ENCODE measurements at places on chromosomes 3 and 15.

DNA sequence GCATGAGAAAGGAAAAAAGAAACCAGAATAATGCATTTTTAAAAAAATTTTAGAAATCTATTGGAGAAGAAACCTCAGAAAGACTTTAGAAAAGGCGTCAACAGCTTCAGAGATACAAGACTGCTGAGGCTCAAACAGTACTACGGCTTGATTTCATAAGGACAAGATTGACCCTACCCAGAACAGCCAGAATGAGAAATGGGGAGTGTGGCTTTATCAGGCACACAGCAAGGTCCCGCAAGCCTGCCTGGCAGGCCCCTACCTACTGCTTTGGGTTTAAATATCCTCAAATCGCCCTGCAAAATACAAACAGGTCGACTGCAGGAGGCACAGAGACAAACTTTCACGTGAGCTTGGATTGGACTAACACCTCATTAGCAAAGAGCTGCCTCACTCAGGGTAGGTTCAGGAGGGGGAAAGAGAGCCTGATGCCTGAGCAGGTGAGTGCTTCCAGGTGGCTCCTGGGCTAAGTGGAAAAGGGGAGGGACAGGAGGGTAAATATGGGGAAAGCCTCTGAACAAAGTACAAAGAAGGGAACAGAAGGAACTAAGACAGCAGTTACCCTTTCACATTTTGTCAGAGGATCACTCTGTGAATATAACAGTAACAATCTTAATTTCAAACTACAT lies 87.5 kb downstream of the RORA start:
- DNase-seq = no peak

DNA sequence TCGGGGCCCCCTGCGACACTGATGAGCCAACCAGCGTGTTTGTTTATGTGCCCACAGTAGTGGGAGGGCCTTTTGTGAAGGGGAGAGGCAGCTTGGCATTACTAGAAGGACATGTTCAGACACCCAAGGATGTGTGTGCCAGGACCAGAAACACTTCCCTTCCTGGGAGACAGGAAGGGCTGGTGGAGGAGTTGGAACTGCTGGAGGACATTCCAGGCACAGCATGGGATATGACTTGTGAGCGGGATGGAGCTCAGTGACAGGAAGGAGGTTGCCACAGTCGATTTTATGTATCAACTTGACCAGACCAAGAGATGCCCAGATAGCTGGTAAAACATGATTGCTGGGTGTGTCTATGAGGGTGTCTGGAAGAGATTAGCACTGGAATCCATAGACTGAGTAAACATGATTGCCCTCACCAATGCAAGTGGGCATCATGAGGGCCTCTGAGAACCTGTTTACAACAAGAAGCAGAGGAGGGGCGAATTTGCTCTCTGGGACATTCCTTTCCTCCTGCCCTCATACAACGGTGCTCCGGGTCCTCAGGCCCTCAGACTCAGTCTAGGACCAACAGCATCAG lies 106.4 kb upstream of the TLE3 start:
- DNase-seq = no peak

DNA sequence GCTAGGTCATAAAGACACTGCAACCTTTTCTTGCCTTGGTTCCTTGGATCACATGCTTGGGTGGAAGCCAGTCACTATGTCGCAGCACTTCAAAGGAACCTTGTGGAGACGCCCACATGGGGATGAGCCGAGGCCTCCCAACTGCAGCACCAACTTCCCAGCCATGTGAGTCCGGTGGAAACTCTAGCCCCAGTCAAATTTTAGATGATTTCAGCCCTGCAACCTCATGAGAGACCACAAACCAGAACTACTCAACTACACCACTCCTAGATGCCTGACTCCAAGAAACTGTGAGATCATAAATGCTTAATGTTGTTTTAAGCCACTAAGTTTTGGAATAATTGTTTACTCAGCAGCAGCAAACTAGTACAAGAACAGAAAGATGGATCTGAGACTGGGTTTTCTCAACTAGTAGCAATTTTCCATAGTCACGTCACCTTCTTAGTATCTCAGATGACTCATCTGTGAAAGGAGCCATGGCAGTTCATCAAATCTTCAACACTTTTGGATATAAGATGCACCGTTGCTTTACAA lies 86.5 kb downstream of the MB21D2 start:
- no peak for DNase-seq

- no peak for DNase-seq
These were observed 65.9 kb downstream of the POLR2M start for GRCh38 chr15:57772223-57772957.

DNA sequence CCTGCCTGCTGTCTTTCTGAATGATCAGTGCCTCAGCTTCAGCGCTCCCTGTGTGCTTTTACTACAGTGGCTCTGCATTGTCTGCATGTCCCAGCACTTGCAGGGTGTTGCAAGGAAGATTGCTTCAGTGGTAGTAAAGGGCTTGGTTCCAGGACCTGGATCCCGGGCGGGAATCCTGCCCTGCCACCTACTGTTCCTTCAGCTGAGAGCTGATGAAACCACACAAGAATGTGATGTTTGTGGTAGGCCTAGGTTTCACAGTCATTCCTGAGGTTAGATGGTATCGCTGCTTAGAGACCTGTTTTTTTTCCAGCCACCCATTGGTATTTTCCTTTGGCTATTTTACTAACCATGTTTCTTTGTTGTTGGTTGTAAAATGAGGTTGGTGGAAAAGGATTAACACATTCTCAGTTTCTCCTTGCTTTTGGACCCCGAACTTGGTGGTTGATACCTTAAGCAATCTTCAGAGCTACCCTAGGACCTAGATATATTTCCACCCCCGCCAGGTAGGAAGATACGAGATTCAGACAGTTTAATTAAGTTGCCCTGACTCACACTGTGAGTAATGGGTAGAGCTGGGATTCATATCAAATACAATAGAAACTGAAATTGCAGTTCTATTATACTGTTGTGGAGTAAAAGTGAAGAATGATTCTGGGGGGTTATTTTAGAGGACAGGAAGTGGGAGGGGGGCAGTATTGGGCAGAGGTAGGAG lies 11.4 kb downstream of the GPR87 start:
- DNase-seq = peak; percentile 46

- DNase-seq = no peak
These were observed 70.2 kb upstream of the ST3GAL6 start for GRCh38 chr3:98692787-98693473.

DNA sequence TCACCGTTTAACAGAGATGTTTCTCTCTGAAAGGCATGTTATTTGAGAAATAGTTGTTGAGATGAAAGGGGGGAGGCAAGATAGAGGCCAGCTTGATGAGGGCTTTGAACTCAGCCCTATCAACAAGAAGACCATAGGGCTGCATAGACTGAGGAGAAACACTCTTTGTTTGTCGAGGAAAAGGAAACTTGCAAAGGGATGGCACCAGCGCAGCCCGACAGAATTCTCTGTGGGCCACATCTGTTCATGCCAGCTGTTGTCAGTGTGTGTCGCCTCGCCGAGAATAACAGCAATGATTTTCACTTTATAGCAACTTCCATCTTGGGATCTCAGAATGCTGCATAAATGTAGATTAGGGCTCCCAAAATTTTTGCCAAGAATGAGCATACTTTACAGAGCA lies 478.3 kb upstream of the TPRG1 start:
- no peak for DNase-seq

DNA sequence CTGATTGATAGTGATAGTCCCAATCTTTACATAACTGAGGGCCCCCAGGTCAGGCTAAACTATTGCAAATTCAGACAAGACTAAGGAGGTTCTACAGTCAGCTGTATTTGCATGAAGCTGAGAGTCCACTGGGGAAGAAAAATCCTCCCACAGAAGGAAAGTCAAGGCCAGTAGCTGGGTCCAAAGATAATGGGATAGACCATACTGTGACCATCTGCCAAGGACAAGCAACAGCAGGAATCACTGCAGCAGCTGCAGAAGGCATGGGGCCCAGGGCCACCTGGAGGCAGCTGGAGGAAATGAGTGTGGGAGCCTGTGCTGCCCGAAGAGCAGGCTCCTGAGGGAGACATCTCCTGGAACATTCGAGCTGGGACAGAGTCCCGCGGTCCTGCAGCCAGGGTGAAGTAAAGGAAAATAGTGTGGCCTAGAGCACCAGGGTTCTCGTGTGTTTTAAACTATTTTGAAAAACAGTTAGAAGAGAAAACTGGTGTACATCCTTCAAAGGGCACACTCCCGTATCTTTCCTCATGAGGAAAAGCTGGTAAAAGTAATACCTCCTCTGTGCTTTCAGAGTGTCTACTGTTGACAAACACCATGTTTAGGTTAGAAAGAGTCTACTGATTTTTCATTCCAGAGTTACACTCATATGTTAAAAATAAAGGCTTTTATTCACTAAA lies 13.2 kb upstream of the TMEM212 start:
- DNase-seq = no peak

- DNase-seq = peak; percentile 17
These were observed 40.6 kb downstream of the ADIPOQ start for GRCh38 chr3:186882881-186883685.
